D341Med (cell line): ENCODE measurements at places on chromosomes 12 and 14.

DNA sequence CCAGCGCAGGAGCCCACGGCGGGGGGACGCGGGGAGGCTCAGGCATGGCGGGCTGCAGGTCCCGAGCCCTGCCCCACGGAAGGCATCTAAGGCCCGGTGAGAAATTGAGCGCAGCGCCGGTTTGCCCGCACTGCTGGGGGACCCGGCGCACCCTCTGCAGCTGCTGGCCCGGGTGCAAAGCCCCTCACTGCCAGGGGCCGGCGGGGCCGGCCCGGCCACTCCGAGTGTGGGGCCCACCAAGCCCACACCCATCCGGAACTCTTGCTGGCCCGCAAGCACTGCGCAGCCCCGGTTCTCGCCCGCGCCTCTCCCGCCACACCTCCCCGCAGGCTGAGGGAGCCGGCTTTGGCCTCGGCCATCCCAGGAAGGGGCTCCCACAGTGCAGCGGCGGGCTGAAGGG lies 8.5 kb upstream of the TSPAN8 start:
- no peak for DNase-seq

DNA sequence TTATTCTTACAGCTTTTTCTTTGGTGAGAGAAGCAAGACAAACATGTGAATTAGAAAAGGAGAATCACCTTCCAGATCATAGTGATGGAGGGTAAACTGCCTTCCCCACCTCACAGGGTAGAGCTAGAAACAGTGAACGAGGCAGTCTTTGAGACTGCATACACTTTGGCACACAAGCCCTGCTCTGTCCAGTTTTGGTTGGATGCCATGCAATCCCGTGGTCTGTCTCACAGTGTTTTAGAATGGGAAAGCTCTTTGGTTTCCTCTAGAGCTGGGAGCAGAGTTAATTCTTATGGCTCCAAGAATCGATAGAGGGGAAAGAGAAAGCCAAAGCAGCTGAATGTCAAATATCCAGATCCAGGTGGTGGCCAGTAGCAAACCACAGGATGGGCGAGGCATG lies 21.9 kb downstream of the TDP1 start:
- DNase-seq = no peak

DNA sequence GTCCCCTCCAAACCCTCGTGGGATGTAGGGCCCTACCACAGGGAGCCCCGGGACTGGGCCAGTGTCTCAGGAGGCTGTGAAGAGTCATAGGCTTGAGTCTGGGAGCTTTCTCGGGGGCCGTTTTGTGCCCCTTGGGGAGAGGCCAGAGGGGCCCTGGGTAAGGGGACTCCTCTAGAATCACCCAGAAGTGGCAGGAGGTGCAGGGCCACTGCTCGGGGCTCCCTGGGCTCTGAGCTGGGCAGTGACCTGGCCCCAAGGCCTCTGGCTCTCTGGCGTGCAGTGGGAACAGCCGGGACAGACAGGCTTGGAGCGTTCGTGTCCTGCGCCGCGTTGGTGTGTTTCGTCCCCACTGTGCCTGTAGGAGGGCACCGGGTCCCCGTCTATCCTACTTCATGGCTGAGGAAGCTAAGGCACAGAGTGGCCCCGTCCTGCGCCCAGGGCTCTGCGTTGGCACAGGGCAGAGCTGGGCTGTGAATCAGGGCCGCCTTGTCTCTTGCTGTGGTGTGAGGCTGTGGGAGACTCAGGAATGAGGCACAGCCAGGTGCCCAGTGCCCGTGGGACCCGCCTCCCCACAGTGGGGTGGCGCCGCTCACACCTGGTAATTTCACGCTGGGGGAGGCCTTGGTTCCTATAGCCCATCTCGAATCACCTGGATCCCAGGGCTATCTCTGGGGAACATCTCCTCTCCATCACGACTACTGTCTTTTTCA lies 23.8 kb upstream of the KIF26A start:
- no peak for DNase-seq

- peak; percentile 54 for DNase-seq
These were observed 2.5 kb upstream of the TEP1 start for GRCh38 chr14:20415782-20416206.

DNA sequence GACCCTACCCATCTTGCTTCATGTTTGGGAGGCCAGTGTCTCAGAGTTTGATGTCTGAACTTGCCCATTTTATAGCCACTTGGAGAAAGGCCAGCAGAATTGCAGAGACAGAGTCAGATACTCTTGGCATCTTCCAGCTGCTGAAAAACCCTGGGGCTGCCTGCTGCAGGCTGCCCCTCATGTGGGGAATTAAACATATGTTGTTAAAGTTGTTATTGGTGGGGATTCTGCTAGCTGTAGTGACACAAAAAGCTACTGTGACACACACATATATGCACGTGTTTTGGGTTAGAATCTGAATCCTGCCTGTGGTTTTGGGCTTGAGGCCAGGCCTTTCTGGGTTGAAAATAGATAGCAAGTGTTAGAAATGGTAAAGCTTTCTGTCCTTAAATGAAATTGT lies 1288.4 kb downstream of the AACS start:
- DNase-seq = no peak

DNA sequence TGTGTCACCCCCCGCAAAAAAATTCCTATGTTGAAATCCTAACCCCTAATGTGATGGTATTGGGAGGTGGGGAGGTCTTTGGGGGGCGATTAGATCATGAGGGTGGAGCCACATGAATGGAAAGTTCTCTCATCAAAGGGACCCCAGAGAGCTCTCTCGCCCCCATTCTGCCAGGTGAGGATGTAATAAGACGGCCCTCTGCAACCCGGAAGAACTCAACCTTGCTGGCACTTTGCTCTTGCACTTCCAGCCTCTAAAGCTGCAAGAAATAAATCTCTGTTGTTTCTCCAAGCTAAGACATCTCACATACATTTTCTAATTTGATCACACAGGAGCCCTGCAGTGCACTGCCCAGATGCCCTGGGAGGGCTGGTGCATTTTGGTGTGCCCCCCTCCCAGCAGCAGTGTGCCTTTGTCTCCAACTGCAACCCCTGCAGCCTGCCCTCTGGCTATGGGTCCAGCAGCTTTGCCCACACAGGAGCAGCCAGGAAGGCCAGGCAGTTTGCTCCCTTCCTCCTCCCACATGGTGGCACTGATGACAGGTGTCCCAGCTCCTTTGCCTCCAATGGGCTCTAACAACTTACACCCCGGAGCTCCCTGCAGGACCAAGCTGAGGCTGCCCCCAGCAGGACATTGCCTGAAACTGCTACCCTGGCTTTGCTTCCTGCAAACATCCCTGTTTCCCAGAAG lies 59.3 kb downstream of the C14orf132 start:
- DNase-seq = peak; percentile 85

GRCh38 chr14:61761959-61762786 lies at the start of gene SNAPC1:
Gene SNAPC1 (plus strand): TSS chr14:61762420. CDS start chr14:61762461, 41 bp downstream.
- peak; percentile 97 for DNase-seq

- no peak for DNase-seq
These were observed 19.6 kb upstream of the SMCO2 start for GRCh38 chr12:27426743-27427487.

GRCh38 chr14:23712287-23712686 lies 76.1 kb downstream of the DHRS2 start:
- DNase-seq = no peak

DNA sequence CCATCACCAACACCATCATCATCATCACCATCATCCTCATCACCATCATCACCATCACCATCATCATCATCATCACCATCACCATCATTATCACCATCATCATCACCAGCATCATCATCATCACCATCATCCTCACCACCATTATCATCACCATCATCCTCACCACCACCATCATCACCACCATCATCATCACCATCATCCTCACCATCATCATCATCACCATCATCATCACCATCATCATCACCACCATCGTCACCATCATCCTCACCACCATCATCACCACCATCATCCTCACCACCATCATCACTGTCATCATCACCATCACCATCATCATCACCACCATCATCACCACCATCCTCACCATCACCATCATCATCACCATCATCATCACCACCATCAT lies 113.0 kb upstream of the TMEM233 start:
- DNase-seq = no peak

DNA sequence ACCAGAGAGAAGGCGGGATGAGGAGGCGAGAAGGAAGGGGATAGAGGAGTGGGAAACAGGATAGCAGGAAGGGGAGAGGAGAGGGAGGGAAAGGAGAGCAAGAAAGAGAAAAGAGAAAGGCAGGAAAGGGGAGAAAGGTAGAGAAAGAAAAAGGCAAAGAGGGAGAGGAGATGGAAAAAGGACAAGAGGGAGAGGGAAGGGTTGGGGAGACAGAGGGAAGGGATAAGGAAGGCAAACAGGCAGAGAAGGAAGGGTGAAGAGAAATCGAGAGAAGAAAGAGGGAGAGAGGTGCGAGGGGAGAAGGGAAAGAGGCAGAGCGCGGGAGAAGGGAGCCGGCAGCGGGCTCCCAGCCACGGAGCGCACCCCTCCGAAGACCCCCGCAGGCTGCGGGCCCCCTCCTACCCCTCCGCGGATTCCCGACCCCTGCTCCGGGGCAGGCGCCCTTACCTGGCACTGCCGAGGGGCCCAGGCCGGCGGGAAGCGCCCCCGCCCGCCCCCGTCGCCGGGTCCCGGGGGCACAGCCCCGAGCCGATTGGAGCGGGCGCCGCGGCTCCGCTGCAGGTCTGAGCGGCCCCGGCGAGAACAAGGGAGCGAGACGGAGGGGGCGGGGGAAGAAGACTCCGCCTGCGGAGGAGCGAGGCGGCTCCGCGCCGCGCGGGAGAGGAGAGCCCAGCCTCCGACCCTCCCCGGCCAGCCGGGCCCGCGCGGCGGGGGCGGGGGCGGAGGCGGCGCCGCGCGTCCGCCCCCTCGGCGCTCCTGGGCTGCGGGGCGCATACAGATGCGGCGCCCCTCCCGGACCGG lies at the start of gene CDH24:
CDH24 (minus strand) TSS at position 565 of the 801 bp plus-strand sequence. CDS start 1,787 bp downstream, outside the sequence.
- DNase-seq = peak; percentile 87
